NCI-H345 (cell line): ENCODE measurements at places on chromosomes 13 and 19.
A peak's percentile ranks its signal among the peaks of the same experiment; 100 is the strongest.

GRCh38 chr13:30403456-30403855, 18.8 kb upstream of the UBE2L5 start:
- no peak for DNase-seq

GRCh38 chr19:55079400-55080038, 3.9 kb downstream of the EPS8L1 start:
- no peak for DNase-seq

DNA sequence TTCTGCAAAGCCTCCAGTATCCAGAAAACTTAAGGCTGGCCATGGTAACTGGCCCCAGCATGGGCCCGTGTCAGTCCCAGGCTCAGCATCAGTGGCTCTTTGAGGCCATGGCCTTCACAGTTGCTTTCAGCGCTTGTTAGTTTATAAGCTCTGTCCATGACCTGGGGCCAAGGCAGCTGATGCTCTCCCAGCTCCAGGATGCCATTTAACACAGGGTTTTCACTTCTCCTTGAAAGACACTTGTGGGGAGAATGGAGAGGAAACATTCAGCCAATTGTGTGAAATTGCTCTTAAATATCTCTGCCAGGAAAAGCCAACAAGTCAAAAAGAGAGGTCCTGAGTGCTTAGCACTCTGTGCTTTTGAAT, 321.3 kb downstream of the FOXO1 start:
- no peak for DNase-seq

- DNase-seq: no peak
Observed at GRCh38 chr13:85603735-85604134, 195.5 kb downstream of the SLITRK6 start.

DNA sequence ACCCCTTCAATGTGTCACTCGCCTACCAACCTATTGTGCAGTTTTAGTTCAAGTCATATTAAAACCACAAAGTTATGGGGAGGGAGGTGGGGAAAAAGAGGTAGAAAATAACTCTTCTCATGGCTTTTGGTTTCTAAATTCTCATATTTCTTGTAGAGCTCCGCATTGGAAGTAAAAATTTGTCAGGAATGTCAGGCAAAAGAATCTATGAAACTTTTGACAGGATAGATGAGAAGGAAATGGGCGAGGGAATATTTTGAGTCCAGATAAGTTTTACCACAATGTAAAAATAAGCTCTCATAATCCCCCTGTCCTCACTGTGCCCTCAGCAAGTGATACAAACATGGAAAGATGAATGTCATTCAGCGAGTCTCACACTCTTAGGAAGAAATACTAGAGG, 270.4 kb downstream of the DLEU7 start:
- DNase-seq: no peak

- no peak for DNase-seq
Observed at GRCh38 chr19:15450528-15450890, 753 bp upstream of the WIZ start.

DNA sequence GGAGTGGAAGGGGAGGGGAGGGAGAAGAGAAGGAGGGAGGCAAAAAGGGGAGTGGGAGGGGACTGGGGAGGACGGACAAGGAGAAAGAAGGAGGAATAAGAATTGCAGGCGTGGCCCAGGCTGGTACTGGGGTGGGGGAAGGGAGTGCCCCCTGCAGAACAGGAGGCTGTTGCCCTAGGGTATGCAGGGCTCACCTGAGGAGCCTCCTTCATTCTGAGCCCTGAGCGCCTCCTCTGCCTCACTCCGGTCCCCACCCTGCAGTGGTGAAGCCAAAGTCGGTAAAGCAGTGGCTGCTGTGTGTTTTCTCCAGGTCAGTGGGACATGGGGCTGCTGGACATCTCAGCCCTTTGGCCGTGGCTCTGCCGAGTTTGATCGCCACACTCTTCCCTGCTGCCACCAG, 9.1 kb upstream of the CDC16 start:
- DNase-seq: no peak

DNA sequence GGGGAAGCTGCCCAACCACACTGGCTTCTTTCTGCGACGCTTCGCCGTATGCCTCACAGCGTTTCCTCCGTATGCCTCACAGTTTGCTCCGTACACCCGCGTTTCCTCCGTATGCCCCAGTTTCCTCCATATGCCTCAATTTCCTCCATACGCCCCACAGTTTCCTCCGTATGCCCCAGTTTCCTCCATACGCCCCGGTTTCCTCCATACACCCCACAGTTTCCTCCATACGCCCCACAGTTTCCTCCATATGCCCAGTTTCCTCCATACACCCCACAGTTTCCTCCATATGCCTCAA, 22.6 kb downstream of the GAS6 start:
- DNase-seq: no peak

DNA sequence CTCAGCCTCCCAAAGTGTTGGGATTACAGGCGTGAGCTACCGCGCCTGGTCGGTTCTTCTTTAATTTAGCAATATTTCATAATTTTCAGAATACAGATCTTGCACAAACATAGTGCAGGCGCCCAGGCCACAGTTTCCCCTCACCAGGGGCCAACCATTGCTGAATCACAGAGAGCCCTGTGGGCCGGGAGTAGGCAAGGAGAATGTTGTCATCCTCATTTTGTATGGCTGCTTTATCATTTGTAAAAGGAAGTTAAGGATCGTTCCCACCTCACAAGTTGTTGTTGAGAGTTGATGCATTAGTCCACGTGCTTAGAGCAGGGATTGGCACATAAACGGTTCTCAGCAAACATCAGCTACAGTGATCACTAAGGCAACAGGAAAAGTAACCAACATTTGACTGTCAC, 30.2 kb downstream of the MEIS3 start:
- no peak for DNase-seq

- no peak for DNase-seq
Observed at GRCh38 chr19:17409990-17410389, 4.6 kb upstream of the BST2 start.

GRCh38 chr13:51862957-51863356, 1.2 kb downstream of the CCDC70 start:
- DNase-seq: no peak

- DNase-seq: no peak
Observed at GRCh38 chr19:4362101-4362828, 18.9 kb downstream of the MPND start.

DNA sequence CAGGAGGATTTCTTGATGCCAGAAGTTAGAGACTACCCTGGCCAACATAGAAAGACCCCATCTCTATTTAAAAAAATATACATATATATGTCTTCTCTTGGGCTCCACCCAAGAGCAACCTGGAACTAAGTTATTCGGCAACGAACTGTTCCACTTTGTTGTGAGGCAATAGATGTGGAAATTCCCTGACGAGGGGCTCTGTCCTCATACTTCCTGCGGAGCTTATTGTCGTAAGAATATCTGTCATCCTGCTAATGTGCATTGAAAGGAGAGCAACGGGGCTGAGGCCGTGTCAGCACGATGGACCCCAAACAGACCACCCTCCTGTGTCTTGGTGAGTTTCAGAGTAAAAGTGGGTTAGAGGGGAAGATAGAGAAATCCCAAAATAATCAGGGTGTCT, at the start of gene FCAR:
FCAR (plus strand) TSS at position 246 of the 400 bp plus-strand sequence; CDS start at position 301, 55 bp downstream.
- no peak for DNase-seq

DNA sequence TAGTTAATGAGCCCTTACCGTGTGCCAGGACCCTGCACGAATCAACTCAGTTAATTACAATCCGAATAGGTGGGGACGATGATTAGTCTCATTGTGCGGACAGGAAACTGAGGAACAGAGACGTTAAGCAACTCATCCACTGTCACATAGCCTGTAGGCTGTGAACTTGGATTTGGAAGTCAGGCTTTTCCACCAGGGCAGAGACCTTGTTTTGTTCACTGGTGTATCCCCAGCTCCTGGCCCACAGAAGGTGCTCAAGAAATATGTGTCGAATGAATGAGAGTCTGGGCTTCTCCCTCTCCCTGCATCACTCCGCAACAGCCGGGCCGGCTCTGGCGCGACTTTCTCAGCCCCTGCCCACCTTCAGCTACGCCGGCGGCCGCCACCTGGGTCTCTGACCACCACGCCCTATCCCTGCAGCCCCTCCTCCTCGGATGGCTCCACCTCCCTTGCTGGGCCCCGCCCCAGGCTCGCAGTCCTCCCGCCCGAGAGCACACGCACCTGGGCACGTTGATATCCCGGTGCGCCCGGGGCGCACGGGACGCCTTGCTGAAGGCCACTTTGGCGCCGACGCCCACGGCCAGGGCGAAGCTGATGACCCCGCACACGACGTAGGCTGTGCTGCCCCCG, 1.3 kb downstream of the SHISA7 start:
- DNase-seq: peak; percentile 42

DNA sequence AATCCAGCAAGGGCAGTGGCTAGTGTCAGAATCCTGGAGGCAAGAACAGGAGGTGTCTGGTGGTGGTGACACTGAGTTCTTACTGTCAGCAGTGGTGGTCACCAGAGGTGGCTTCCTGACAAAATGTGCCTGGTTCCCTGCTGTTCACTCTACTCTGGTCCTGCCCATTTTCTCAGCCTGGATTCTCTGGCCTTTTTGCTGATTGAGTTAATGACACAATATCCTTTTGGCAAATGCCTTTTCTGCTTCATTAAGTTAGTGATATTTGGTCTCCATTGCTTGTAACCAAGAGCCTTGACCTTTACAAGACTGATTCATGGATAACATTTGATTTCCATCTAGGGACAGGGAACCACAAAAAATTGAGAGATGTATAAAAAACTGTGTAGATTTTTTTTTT, 51.1 kb downstream of the RFC3 start:
- no peak for DNase-seq

DNA sequence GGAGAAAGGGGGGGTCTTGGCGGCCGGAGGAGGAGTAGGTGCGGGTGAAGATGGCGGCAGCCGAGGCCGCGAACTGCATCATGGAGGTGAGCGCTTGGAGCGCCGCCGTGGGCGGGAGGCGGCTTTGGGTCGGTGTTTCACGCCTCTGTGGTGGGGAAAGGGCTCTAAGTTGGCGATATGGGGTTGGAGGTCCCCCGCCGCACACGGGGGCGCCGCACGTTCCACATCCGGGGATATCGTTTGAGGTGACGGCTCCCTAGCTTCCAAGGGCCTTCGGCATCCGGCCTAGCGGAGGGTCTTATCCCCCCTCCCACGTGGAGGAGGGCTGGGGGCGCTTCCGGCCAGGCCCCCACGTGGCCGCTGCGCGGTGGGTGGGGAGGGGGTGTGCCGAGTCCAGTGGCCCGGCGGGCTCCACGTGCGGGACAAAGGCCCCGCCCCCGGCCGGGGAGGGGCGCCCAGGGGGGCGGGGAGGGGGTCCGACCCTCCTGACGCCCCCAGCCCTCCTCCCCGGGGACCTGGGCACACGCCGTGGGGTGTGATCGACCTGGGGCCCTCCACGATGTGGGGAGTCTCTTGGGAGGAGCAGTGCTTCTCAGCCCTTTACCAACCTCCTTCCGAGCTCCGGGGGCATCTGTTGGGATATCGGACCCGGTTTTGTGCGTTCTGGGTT, at the start of gene PRMT1:
PRMT1 (plus strand) TSS at position 41 of the 670 bp plus-strand sequence; CDS start at position 51, 10 bp downstream.
- peak; percentile 38 for DNase-seq

GRCh38 chr13:98994896-98995295, 17.0 kb upstream of the DOCK9 start:
- no peak for DNase-seq

DNA sequence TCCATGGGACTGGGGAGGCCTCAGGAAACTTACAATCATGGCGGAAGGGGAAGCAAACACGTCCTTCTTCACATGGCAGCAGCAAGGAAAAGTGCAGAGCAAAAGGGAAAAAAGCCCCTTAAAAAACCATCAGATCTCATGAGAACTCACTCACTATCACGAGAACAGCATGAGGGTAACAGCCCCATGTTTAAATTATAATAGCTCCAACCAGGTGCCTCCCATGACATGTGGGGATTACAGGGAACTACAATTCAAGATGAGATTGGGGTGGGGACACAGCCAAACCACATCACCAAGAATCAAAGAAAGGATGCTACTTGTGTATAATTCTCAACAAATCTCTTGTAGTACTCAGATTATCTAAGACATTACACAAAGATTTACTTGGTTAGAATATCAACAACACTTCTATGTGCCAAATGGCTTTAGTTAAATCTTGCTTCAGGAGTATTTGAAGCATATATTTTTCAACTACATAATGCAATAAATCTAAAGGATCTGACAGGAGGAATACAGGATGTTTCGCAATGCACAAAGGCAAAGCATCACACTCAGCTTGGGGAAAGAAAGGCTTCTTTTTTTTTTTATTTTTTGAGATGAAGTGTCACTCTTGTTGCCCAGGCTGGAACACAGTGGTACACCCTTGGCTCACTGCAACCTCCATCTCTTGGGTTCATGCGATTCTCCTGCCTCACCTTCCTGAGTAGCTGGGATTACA, 180.0 kb downstream of the LHFPL6 start:
- no peak for DNase-seq

- no peak for DNase-seq
Observed at GRCh38 chr13:66528180-66528579, 702.0 kb downstream of the PCDH9 start.

DNA sequence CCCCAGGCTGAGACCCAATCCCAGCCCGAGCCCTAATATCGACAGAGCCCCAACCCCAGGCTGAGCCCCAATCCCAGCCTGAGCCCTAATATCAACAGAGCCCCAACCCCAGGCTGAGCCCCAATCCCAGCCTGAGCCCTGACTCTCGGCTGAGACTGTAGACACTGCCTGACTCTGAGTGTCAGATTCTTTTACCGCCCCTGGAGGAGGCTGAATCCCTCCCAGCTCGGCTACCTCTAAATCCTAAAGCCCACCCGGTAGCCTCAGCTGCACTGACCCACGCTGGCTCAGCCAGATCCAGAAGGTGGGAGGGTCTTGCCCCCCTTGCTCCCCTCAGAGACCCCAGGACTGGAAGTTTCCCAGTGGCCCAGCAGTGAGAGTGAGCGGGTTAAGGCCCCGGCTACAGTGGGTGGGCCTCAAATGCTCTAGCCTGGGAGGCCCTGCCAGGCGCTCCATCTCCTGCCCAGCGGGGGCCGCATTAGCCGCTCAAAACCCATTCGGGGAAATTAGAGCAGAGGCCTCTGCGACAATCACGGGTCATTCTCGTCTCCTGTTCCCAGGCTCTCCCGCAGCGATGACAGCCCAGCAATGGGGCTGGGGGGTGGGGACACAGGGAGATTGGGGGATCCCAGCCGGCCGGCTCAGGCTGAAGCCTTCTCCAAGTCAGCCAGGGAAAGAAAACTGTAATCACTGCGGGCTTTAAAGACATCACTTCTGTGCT, 43.8 kb downstream of the ZNRF4 start:
- no peak for DNase-seq

- DNase-seq: no peak
Observed at GRCh38 chr13:85812282-85812681, 13.1 kb upstream of the SLITRK6 start.

- no peak for DNase-seq
Observed at GRCh38 chr13:101139081-101139480, 277.2 kb downstream of the NALCN start.
